ENCODE measurements at places on chromosomes 12 and 14.

DNA sequence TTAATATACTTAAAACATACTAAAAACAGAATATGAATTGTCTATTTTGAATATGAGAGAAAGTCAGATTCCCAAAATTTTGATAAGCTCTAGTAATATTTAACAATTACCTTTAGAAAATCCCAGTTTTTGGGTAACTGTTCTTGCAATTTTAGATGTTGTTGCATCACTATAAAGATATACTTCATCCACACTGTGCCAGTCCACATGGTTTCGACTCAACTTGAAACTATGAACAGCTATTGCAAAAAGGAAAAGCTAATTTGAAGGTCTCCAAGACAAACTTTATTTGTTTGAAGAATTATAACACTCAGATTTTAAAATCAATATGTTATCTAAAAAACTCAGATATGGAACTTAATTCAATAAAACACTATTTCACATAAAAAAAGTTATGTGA is 59.9 kb downstream of the DDHD1 start:
- no peak for DNase-seq

- no peak for DNase-seq
Observed at GRCh38 chr12:6909421-6910145, 4.8 kb upstream of the ENO2 start.

DNA sequence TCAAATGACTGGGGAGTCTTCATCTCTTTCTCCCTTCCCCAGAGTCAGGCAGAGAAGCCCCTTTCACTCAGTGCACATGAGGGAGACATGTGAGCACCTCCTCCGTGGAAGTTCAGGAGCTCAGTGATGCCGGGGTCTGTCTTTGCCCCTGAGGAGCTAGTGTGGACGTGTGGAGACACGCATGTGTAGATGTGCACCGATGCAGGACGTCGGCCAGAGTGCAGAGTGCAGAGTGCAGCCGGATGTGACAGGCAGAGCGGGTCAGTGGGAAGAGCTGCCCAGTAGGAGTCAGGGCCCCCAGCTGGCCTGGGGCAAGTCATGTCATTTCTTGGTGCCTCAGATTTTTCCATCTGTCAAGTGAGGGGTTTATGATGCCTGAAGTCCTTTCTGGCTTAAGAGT is 20.7 kb downstream of the TSPAN9 start:
- DNase-seq = no peak

DNA sequence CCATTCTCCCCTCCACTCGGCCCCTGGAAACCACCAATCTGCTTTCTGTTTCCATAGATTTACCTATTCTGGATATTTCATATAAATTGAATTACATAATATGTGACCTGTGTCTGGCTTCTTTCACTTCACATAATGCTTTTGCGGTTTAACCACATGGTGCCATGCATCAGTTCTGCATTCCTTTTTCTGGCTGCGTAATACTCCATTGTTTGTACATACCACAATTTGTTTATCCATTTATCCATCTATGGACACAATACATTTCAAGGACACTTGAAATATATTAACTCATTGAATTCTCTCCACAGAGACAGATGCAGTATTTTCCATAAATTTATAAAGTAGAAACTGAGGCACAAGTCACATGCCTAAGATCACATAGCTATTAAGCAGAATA is 110.3 kb upstream of the ETV6 start:
- DNase-seq = no peak

DNA sequence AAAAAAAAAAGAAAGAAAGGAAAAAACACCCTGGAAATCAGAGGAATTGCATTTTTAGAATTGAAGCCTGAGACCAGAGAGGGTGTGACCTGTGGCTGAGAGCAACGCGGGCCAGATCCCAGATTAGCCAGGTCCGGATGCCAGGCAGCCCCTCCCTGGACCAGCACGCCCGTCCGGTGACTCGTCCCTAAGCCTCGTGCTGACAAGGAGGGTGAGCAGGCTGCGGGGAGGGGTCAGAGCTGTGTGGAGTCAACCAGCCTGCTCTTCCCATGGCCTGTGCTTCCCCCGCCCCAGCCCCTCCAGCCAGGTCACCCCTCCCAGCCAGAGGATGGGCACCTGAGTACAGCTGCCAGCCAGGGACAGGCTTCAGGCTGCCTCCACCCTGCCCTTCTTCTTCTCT is 4.2 kb upstream of the KLC1 start:
- no peak for DNase-seq

- no peak for DNase-seq
Observed at GRCh38 chr12:3553221-3553620, 62.2 kb downstream of the PRMT8 start.

DNA sequence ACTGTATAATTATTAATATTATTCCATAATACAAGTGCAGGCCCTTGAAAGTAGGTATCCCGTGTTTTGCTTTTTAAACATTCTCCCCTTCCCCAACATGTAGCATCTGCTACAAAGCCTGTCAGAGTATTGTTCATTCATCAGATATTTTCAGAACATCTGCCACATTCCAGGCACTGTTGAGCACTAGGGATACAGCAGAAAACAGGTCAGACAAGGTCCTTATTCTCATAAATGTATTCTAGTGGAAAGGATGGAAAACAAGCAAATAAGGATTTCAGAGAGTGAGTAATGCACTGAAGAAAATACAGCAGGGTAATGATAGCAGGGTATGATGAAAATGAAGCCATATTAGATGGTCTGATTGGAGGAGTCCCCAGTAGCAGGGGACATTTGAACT is 3.8 kb downstream of the ERP29 start:
- DNase-seq = no peak

- no peak for DNase-seq
Observed at GRCh38 chr12:52390739-52391617, 5.5 kb upstream of the KRT84 start.

DNA sequence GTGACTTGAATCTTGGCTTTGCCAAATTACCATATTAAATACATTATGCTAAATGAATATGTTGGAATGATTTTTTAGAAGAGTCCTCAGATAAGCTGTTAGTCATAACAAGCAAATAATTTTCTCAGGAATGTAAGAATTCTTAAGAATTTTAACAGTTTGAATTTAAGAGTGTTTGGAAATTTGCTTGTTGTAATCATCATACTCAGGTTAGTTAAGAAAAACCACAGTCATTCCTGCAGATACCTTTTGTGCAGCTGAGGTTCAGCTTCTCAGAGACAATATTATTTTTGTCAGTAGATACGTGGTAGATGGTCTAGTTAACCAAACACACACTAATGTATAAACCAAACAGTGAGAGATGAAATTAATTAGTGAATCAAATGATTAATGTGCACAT is 8.9 kb downstream of the WNK1 start:
- no peak for DNase-seq

DNA sequence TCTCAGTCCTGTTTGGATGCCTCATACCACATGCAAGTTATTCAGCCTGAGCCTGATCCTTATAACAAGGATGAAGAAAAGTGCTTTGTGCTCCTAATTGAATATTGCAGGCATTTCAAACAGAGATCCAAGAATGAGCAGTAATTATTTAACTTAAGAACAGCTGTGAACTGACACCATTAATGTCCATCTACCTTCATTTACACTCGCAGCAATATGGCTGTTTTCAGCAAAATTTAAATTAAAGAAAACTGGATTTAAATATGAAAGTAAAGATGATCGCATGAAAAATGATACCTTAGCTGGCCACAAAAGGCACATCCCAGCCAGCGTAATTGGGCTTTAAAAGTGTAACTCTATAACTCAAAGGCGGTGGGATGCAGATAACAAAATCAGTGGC is 466.3 kb downstream of the GALC start:
- no peak for DNase-seq

- no peak for DNase-seq
Observed at GRCh38 chr14:83611491-83611890, 1918.5 kb upstream of the FLRT2 start.

GRCh38 chr12:29569132-29569757 is 71.8 kb upstream of the OVCH1 start:
- no peak for DNase-seq

- no peak for DNase-seq
Observed at GRCh38 chr12:109329686-109330085, 18.0 kb upstream of the MYO1H start.

DNA sequence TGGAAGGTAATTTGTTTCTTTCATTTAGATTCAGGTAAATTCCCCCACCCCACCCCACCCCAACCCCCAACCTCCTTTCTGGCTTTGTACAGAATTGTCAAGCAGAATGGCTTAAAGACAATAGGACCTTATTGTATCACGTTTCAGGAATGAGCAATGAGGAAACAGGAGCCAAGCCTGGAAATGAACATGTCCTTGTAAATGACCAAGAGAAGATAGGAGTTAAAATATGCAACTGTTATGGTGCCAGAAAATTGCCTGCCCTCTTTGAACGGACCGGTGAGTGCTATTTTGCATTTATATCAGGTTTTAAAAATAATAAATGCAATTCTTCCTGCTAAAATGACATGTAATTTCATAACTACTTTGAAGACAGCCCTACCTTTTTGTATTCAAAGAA is 141.6 kb upstream of the PELI2 start:
- DNase-seq = no peak

GRCh38 chr14:92657457-92658142 is 90.8 kb downstream of the LGMN start:
- DNase-seq = no peak
